RWPE1 (cell line): ENCODE measurements at places on chromosomes 6 and 20.

DNA sequence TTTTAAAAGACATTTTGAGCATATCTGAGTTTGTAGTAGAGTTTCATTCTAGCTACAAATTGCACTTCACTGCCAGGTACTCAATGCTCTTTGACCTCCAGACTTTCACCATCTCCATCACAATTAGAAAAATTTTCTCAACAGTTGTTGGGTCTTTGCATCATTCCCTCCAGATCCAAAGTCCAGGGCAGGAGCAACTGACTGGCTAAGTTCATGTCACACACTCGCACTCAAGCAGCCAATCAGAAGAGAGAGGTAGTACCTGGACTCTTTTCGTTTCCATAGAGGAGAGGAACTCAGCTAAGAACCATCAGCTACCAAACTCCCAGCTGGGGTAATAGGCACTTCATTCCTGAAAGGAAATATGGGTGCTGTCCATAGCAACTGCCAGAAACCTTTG lies 9.0 kb downstream of the SPINT3 start:
- DNase-seq: no peak

GRCh38 chr6:52650941-52651340 lies 20.0 kb upstream of the TMEM14A start:
- DNase-seq: no peak

DNA sequence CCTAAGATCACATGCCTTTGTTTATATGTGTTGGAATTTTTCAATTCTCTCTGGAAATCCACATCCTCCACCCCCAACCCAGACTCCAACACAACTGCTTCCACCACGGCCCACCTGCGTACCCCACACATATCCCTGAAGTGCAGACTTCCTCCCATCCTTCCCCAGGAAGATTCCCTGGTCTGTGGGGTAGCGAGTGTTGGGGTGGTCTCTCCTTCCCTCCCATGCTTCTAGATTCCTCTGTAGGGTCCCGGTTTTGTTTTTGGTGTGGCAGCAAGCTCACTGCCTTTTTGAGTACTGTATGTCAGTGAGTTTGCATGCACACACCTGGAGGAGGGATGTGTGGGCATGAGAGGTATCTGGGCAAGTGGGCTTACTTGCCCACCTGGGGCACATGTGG lies 127.6 kb downstream of the MRPL14 start:
- DNase-seq: no peak

DNA sequence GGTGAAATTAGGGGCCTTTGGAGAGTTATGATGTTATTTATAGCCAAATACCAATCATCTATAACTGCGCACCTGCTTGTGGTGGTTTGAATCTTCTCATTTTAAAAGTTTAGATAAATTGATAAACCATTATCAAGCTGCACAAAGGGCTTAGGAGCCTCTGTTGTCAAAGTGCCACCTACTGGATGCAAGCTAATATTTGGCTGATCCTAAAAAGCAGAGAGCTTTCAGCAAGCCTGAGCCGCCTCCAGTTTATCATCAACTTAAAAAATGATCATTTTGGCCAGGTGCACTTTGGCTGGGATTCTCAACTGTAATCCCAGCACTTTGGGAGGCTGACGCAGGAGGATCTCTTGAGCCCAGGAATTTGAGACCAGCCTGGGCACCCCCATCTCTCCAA lies 58.5 kb upstream of the ATXN1 start:
- DNase-seq: no peak

- no peak for DNase-seq
Observed at GRCh38 chr20:46371656-46372055, 34.8 kb downstream of the ELMO2 start.

GRCh38 chr6:5670811-5671561 lies 335.7 kb downstream of the NRN1 start:
- DNase-seq: peak; percentile 42

DNA sequence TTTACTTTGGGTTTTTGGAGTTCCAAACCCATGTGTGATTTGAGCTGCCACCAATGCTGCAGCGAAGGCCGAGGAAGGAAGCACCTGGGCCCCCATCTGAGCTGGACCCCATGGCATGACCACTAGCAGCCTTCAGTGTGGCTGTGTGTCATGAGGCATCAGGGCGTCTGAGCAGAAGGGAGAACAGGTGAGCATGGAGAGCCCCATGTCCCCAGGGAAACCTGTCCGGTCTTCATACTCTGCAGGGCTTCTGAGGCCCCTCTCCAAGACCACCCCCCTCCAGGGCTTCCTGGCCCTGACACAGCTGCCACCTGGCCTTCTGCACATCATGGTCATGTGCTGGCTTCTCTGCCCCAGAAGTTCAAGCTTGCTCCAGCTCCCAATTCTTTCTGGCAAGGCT lies 169.1 kb upstream of the CST7 start:
- DNase-seq: no peak

DNA sequence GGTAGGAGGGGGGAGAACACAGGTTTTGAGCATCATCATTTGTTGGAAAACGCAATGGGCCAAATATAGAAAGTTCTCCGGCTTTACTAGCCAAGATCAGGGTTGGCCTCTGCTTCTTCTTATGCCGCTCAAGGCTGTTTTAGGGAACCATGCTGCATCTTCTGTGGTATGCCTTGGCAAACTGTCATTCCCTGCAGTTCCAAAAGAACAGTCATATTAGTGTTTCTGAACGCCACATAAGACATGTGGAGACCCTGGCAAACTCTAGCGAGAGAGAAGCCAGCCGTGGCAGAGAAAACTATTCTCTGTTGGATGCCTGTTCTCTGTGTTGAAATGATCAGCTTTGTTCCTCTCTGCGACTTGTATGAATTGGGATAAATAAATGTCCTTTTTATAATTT lies 10.8 kb downstream of the ACTR5 start:
- no peak for DNase-seq

GRCh38 chr20:24968278-24968800 lies 19.3 kb downstream of the CST7 start:
- no peak for DNase-seq

DNA sequence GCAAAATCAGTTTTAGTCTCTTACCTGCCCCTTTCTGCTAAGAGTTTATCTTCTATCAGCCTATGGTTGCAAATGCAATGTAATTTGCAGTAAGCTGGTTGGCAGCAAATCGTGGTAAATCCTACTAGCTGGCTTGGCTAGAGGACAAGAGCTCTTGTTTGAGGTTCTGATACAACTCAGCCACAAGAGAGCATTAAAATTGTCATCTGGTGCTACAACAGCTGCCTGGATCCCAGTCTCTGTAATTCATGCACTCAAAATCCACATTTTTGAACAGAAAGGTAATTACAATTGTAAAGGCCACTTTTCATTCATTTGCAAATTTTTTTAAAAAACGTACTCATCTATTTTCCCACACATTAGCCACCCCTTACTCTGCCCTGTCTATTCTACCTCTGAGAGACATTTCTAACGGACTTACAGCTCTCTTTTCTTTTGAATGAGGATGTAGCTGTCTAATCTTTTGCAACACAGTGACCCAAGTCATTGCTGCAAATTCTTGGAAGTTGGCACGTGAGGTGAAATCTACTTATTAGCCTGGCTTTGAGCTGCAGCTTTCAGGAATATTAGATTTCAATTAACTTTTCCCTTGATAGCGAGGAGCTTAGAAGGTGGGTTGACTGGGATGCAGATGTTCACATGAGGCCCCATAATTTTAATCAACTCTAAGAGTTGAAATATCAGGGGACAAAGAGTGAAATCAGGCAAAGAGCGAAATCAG lies 54.0 kb upstream of the FAM184A start:
- no peak for DNase-seq

GRCh38 chr20:23224806-23225205 lies 125.8 kb upstream of the NXT1 start:
- DNase-seq: no peak

DNA sequence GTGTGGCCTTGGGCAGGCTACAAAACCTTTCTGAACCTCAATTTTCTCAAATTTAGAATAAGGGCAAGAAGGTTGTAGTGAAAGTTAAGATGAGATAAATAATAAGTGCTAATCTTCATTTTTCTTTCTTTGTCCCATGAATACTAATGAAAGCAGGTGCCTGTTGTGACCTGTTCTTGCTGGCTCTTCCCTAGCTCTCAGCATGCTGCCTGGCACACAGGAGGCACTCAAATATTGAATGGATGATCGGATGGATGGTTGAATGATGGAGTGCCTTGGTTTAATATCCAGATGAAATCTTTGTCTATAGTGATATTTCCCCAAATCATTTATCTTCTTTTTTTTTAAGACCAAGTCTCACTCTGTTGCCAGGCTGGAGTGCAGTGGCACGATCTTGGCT lies 15.0 kb downstream of the PBOV1 start:
- no peak for DNase-seq

- no peak for DNase-seq
Observed at GRCh38 chr6:168412456-168412855, 28.5 kb upstream of the SMOC2 start.

DNA sequence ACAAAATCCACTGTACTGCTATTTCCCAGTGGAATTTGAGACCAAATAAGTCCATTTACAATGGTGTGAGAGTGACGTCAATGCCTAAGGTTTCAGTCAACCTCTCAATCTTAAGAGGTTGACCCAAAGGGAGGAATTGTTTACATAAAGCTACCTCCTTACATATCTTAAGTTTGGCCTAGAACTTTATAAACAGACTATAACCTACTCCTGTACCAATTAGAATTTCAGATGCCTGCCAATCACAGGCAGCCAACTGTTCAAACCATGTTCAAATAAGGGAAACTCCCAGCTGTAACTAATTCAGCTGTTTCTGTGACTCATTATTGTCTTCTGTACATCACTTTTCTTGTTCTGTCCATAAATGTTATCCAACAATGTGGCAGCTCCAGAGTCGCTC lies 14.5 kb downstream of the LGSN start:
- no peak for DNase-seq

DNA sequence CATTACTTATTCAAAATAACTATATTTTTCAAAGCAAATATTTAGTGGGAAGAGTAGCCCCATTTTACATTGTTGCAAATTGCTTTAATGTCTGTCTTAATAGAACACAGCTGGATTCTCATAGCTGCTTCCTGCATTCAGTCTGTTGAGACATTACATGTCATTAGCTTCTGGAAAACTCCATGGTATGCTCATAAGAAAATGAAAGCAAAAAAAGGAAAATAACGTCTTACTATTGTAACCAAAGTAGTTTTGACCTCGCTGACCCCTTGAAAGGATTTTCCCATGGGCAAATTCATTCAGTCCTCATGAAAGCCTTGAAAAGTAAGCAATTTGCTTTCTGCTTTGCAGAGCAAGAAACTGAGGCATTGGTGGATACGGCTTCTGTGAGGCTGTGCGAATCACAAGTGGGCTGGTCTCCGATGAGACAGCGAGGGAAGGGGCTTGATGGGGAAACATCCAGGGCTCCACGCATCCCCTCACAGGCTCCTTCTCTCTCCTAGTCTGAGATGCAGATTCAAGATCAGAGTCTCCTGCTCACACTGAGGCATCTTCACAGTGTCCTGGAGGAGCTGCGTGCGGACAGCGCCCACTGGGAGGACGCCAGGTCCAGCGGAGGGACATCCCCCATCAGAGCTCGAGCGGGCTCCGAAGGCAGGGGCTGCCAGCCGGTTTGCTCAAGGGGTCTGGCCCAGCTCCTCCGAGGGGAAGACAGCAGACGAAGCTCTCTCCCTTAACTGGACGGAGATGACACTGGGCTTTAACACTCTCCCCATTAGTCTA lies 3.3 kb downstream of the C20orf202 start:
- no peak for DNase-seq

DNA sequence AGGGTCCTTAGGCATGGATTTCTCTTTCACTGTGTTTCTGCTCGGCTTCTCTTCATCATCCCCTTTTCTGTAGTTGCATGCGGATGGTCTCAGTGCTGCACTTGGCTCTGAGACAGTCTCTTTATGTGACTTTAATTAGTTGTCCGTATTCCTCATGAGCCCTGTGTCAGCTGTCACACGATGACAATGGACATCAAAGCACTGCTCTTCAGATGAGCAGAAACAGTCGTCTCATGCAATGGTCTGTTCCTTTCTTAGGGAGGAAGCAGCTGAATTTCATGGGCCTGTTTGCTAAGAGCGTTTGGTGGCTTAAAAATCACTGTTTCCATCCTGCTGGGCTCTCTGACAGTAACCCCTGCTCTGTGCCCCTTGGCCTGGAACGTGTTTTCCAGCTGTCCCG lies 64.9 kb downstream of the SYTL3 start:
- DNase-seq: no peak

GRCh38 chr6:39003072-39003471 lies 45.5 kb upstream of the GLP1R start:
- no peak for DNase-seq

DNA sequence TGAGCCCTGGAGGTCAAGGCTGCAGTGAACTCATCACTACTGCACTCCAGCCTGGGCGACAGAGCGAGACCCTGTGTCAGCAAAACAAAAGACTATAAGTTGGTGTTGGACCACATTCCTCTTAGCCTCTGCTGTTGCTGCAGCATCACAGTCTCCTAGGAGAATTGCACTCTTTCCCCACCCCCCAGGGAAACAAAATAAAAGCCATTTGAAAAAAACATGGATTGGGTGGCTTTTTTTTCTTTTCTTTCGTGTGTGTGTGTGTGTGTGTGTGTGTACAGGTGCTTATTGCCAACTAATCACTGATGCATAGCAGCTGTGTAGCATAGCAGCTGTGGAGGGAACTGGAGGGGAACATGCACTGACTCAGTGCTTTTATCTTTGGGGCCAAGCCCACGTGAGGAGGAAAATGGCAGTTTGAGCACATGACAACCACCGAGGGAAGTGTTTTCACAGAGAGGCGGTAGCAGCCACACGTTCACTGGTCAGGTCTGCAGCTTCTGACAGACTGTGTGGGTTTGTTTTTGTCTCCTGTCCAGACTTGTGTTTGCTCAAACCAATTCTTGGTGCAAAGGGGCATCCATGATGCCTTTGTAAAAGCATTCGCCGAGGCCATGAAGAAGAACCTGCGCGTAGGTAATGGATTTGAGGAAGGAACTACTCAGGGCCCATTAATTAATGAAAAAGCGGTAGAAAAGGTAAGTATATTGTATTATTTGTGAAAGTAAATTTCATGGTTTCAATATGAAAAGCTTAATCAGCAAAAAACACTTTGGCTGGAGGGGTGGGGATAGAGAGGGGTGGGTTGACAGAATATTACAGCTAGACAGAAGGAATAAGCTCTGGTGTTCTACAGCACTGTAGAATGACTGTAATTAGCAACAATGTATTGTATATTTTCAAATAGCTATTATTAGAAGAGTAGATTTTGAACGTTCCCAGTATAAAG lies 27.7 kb downstream of the ALDH5A1 start:
- no peak for DNase-seq

- peak; percentile 38 for DNase-seq
Observed at GRCh38 chr6:24720131-24720603, 1.2 kb upstream of the C6orf62 start.

- DNase-seq: no peak
Observed at GRCh38 chr20:60274717-60275116, 316.5 kb downstream of the CDH26 start.

GRCh38 chr6:29980511-29980910 lies 38.2 kb downstream of the HLA-A start:
- DNase-seq: no peak

DNA sequence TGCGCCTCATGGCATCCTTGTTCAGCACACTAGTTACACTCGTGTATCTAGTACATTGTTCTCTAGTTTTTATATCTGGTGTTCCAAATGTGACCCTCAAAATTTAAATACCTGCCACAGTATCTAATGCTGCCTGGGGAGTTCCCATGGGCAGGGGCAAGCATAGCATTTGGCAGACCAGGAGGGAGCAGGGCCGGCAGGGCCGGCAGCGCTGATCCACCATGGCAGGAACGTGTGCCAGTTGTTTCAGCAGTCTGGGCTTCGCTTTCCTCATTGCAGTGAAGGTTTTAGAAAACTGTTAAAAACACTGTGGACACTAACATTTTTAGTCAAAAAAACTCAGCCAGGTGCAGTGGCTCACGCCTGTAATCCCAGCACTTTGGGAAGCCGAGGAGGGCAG lies 19.2 kb downstream of the NANP start:
- DNase-seq: no peak
